ENCODE measurements at places on chromosomes 1 and 21.

- DNase-seq, result no peak
Measured at GRCh38 chr1:6495041-6495441, 3.6 kb upstream of the PLEKHG5 start.

GRCh38 chr1:43073490-43074230, 98.4 kb downstream of the EBNA1BP2 start:
- peak; percentile 44 for DNase-seq

- DNase-seq, result no peak
Measured at GRCh38 chr1:6270401-6270800, 9.5 kb upstream of the GPR153 start.

DNA sequence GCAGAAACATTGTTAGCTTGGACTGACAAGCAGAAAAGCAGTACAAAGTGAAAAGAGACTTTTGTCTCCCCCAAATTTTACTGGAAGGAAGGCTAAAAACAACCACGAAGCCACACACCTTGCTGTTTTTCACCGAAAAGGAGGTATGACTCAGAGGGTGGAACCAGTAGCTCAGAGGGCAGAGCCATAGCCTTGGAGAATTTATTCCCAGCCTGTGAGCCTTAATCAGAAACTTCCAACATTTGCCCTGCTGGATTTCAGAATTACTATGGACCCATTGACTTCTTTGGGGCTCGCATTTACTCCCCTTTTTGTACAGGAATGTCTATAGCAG, 32.0 kb downstream of the RPS6KC1 start:
- DNase-seq, result no peak

DNA sequence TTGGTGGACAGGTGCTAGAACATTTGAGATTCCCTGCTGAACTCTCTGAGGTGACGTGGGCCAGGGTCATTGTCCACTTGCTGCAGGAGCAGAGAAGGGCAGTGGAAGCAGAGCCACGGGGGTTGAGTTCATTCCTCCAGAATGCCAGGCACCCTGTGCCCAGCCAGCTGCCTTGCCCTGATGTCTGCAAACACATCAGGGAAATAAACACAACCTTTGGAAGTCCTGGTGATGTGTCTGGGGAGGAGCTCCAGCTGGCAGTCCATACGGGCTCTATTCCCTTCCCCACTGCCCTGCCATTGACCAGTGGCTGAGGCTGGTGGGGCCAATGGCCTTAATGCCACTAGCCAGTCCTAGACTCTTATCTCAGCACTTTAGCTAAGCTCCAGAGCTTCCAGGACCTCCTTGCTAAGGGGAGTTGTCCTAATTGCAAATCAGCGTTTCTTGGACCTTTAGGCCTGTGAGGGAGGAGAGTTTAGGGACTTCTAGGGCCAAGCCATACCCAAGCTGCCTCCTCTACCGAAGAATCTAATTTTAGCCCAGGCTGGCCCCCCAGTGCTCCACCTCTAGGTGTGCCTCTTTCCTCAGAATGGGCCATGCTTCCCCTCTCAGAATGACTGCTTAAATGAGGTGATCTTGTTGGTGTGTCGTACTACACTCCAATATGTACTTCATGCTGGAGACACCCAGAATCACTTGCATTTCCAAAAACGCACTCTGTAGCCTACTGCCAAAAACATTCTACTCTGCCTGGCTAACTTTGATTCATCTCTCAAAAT, 25.9 kb upstream of the MFSD2A start:
- DNase-seq, result no peak

DNA sequence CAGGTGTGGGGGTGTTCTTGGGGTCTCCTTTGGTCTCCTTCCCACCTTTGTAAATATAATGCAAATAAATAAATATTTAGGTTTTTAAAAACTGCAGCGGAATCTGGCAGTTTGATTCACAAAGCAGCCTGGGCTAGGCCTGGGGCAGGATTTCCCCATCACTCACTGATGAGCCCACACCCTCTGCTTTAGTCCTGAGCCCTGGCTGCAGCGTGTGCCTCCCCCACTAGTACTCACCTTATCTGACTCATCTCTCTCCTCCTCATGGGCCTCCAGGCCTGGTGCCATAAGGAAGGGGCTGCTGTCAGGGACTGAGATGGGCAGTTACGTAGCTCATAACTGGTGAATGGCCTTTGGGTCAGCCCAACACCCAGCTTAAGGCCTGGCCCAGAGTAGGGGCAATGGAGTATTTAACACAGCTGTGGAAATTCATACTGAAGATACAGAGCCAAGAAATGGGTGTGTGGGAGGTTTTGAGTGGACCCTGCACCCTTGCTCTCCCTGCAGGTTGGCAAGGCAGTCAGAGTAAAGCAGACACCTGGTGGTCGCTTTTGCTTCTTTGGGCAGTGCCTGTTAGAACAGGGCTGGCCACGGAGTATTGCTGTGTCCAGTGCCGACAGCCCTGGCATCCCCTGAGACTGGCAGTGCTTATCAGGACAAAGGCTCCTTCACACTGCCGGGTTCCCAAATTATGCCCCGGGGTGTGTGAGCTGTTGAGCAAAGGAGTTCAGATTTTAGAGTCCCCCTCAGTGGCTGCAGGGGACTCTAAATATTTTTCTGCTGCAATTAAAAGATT, 39.7 kb downstream of the AZIN2 start:
- no peak for DNase-seq

- no peak for DNase-seq
Measured at GRCh38 chr1:227190321-227190720, 128.0 kb downstream of the CDC42BPA start.

- DNase-seq, result no peak
Measured at GRCh38 chr1:165928075-165928731, 100.8 kb downstream of the UCK2 start.

GRCh38 chr1:91653183-91653582, 152.5 kb downstream of the CDC7 start:
- DNase-seq, result no peak

DNA sequence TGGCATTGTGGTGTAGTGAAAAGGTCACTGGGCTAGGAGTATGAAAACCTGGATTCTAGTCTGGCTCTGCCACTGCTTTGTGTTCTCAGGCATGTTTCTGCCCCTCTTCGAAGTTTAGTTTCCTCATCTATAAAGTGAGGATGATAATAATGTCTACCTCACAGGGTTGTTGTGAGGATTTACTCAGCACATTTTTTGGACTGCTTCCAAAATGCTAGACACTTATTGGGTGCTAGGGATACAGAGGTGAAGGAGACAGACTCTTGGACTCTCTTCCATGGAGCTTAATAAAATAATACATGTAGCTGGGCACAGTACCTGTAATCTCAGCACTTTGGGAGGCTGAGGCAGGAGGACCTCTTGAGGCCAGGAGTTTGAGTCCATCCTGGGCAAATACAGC, 3.6 kb downstream of the KIF2C start:
- DNase-seq, result no peak

DNA sequence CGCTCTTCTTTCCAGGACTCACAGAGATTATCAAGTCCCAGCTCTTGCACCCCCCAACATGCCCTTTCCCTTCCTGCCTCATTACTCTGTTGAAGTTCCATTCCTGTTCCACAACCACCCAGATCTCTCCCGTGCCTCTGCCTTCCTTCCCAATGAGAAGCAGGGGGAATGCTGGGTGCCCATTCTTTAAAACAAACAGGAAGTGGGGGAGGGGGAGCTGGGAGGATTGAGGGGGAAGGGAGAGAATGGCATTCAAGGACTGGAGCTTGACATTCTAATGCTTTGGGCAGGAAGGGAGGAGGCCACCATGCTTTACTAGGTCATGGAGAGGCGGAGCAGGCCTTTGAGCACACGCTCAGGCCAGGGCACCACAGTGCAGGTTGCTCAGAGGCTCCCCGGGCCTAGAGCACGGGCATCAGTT, 150.3 kb upstream of the IRF2BP2 start:
- DNase-seq, result no peak

GRCh38 chr21:38900499-38900898, 94.8 kb downstream of the ETS2 start:
- DNase-seq, result no peak

GRCh38 chr1:42943166-42943565, 15.5 kb downstream of the SLC2A1 start:
- DNase-seq, result no peak

- DNase-seq, result peak; percentile 24
Measured at GRCh38 chr1:160169553-160170399, 18.4 kb downstream of the ATP1A4 start.

Data from SK-N-MC (cell line).